Omental fat pad (tissue), 4 donors: ENCODE measurements at places on chromosomes 6 and 20. TPM values are rescaled to one million over a fixed set of nuclear protein-coding genes. Genes with fewer than 3 reads are reported as not detected.

GGT7 gene
- total RNA-seq = 9.9 TPM

SCRT2 gene
- total RNA-seq = not detected

ULBP1 gene
- not detected for total RNA-seq

CLDN20 gene
- not detected for total RNA-seq

GRCh38 chr20:5757949-5758348 lies 7.7 kb downstream of the SHLD1 start:
- no peak for DNase-seq

GRCh38 chr6:142827369-142827768 lies 117.6 kb downstream of the HIVEP2 start:
- DNase-seq = no peak

DNA sequence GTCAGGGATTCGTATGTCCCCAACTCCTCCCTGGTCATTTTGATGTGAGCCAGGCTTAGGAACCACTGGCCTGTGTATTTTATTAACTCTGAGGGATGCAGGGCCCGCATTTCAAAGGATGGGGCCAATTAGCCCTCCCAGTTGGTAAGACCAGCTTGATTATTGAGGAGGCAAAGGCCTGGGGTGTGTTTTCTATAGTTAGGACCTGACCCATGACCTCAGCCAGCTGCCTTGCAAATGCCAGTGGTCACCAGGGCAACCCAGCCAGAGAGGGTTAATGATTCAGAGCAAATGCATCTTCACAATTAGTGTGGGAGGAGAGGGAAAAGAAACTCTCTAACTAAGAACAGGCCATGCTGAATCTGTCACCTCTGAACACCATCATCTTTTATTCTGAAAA lies 835.4 kb downstream of the MAFB start:
- no peak for DNase-seq

- DNase-seq = no peak
Observed at GRCh38 chr6:10154251-10154650, 260.6 kb downstream of the TFAP2A start.

EYA2 gene
- 9.8 TPM for total RNA-seq

SLA2 gene
- total RNA-seq = 3.2 TPM

- DNase-seq = no peak
Observed at GRCh38 chr6:142893088-142893487, 51.9 kb downstream of the HIVEP2 start.

GRCh38 chr20:19423900-19424620 lies 211.6 kb downstream of the SLC24A3 start:
- no peak for DNase-seq

MOXD1 gene
- 2.4 TPM for total RNA-seq

DNA sequence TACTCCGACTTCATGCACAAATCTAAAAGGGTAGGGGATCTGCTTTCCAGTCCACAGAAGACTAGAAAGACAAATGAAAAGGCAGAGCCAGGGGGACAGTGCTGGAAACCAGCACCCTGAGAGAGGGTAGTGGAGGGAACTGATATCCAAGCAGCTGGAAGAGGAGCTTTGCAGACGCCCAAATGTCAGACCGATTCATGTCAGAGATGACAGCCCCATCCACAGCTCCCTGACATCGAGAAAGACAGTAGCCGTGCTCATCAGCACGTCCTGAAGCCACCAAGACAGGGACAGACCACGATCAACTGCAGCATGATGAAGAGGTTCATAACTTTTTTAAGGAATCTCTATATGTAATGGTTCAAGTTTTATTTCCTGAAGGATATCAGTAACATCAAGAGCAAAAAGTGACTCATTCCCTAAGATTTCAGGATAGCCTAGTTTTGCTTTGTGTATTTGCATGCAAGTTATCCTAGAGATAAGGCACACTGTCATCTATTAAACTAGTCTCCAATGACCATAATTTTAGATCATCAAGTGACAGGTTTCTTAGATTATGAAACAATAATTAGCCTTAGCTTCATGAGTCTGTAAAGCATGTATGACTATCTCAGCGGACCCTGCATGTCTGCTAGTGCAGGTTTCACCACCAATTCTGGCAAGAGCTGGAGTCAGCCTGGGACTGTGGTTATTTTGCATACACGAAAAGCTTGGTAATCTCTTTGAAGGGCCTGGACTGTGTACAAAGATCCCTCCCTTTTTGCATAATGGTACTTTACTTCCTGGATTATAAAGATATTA lies 43.0 kb downstream of the PRDM1 start:
- DNase-seq = no peak
